Activated CD4-positive, alpha-beta memory T cell treated with anti-CD3 and anti-CD28 coated beads, Interleukin-2, amount 10 ng/mL, durations not matched to agents 7 days and 5 days (primary cell): ENCODE measurements at places on chromosomes 1 and 21.

DNA sequence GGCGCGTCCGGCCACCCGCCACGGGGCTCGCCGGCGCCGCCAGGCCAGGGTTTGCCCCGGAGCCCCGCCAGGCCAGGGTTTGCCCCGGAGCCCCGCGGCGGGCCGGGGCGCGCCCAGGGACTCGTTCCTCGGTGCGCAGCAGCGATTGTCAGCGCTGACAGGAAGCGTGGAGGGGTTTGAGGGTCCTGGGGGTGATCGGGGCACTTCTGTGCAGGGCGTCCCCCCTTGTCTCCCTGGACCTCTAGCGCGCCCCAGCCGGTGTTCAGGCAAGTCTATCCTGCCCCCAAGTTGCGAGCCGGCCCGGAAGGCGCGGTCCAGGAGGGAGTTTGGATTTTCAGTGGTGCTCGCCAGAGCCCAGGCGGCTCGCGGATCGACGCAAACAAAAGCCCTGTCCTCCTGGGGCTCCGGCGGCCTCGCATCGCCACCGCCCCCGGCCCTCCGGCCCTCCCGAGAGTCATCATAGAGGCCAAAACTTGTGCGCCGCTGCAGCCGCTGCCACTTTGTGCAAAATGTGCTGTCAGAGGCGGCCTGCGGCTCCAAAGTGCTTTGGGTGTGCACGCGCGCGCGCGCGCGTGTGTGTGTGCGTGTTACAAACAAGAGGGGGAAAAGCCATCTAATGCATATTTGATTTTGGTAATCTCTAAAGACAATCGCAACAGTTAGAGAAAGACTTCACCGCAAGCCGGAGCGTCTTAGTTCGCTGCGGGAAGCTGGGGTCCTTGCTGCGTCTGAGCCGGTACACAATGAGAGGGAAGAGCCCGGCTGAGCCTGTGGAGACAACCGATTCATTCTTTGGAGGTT is 1.0 kb downstream of the ROR1 start:
- DNase-seq = no peak
- H3K27me3 ChIP-seq = peaks cover 75% of the 10 kb centered on the region
- peaks cover 19% of the 10 kb centered on the region for H3K4me1 ChIP-seq
- no peaks in the 10 kb centered on the region for H3K36me3 ChIP-seq
- no peak overlapping the region for H3K27ac ChIP-seq

- H3K27me3 ChIP-seq = peaks cover 5% of the 10 kb centered on the region
- H3K27ac ChIP-seq = no peak overlapping the region
- H3K36me3 ChIP-seq = no peaks in the 10 kb centered on the region
- DNase-seq = no peak
- H3K4me1 ChIP-seq = peaks cover 14% of the 10 kb centered on the region
- no peak overlapping the region for H3K4me3 ChIP-seq
These were observed 97.0 kb upstream of the IRF2BP2 start for GRCh38 chr1:234706931-234707330.

DNA sequence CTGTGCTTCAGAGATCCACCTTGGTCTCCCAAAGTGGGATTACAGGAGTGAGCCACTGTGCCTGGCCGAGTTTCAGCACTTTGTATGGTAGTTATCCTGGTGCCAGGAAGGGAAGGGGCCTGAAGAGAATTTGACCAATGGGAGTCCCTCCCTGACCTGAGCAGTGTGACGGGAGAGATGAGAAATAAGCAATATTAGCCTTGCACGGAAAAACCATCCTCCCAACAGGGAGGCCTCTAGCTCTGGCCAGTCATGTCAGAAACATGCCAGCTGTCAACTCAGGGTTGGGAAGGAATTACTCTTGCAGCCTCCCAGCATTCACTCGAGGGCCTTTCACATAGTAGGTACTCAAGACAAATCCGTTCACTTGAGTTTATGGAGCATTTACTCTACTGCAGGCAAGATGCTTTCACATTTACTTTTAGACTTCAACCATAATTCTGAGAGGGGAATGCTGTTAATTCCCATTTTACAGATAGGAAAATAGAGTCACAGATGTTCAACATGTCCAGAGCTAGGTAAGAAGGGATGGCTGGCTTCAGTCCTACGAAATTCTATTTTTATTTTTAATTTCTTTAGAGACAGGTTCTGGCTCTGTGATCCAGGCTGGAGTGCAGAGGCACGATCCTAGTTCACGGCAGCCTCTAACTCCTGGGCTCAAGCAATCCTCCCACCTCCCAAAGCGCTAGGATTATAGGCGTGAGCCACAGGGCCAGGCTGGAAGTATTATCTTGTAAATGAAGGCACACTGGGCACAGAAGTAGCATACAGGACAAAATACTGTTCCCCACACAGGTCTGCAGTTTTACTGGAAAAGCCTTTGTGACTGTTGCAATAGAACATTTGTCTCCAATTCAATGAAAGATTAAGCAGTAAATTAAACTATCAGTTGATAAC is 3.2 kb upstream of the ATP13A2 start:
- peaks cover 22% of the 10 kb centered on the region for H3K36me3 ChIP-seq
- H3K4me3 ChIP-seq = no peak overlapping the region
- H3K4me1 ChIP-seq = peaks cover 42% of the 10 kb centered on the region
- no peak overlapping the region for H3K27ac ChIP-seq
- H3K27me3 ChIP-seq = peaks cover 9% of the 10 kb centered on the region
- DNase-seq = no peak

DNA sequence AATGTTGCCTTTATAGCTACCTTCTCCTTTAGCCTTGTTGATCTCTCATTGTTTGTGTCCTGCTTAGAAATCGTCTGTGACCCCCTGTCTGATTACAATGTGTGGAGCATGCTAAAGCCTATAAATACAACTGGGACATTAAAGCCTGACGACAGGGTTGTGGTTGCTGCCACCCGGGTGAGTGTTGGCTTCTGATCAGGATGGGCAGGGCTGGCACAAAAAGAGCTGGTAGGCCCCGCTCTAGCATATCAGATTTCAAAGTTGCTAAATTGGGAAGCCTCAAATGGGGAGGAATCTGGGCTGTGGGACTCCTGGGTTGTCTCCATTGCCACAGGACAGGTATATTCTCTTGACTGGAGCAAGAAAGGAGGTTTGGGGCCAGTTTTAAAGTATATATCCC is 8.4 kb downstream of the NCSTN start:
- DNase-seq = no peak
- no peaks in the 10 kb centered on the region for H3K27me3 ChIP-seq
- no peak overlapping the region for H3K4me3 ChIP-seq
- no peak overlapping the region for H3K27ac ChIP-seq
- H3K4me1 ChIP-seq = peaks cover 23% of the 10 kb centered on the region
- peaks cover 76% of the 10 kb centered on the region for H3K36me3 ChIP-seq

DNA sequence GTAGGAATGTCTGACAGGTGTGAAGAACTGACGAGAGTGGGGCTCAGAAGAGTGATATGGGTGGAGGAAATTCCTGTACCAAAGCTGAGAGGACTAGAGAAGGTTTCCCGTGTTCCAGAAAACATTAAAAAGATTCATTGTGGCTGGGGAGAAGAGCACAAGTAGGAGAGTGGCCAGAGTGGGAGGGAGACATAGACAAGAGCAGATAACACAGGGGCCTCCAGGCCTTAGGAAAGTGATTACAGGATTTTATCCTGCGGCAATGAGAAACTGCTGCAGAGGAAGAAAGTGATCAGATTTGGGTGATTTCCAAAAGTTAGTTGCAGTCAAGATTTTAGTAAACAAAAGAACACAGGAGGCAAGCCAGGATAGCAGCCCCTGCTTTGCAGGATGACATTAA is 7.9 kb downstream of the C8B start:
- DNase-seq = no peak
- no peaks in the 10 kb centered on the region for H3K36me3 ChIP-seq
- H3K4me3 ChIP-seq = no peak overlapping the region
- no peak overlapping the region for H3K27ac ChIP-seq

- no peaks in the 10 kb centered on the region for H3K27me3 ChIP-seq
- H3K4me1 ChIP-seq = peaks cover 8% of the 10 kb centered on the region
These were observed 28.7 kb upstream of the TRAPPC10 start for GRCh38 chr21:43983390-43983789.

DNA sequence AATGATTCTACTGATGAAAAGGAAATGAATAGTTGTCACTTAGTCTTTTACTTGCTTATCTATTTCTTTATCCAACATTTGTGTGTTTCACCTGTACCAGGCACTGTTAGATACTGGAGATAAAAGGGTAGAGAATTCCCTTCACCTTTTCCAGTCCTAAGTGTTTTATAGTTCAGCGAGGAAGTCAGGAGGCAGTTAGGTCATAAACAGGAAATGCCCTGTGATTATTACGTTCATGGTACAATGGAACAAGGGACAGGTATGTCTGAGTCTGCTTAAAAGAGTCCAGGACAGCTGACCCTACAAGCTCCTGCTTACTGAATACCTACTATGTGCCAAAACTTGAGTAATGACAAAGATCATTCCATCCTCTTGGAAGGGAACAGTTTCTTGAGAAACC is 77.8 kb downstream of the TNR start:
- no peak overlapping the region for H3K4me3 ChIP-seq
- no peaks in the 10 kb centered on the region for H3K36me3 ChIP-seq
- no peak for DNase-seq
- no peaks in the 10 kb centered on the region for H3K4me1 ChIP-seq

GRCh38 chr1:207088161-207088560 is 499 bp upstream of the C4BPB start:
- H3K27ac ChIP-seq = no peak overlapping the region
- no peak for DNase-seq
- H3K27me3 ChIP-seq = peaks cover 22% of the 10 kb centered on the region

GRCh38 chr1:177858332-177858821 is 111.5 kb downstream of the SEC16B start:
- no peak overlapping the region for H3K4me3 ChIP-seq
- H3K4me1 ChIP-seq = no peaks in the 10 kb centered on the region
- DNase-seq = no peak
- H3K27me3 ChIP-seq = no peaks in the 10 kb centered on the region
- H3K36me3 ChIP-seq = no peaks in the 10 kb centered on the region

DNA sequence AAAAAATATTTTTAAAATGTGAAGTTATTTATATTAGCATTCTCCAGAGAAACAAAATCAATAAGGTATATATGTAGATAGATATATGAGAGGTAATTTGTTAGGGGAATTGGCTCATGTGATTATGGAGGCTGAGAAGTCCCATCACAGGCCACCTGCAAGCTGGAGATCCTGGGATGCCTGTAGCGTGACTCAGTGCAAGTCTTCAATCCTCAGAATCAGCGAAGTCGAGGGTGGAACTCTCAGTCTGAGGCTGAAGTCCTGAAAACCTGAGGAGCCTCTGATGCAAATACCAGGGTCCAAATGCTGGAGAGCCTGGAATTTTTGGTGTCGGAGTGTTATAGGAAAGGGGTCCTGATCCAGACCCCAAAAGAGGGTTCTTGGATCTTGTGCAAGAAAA is 658.5 kb downstream of the USP25 start:
- DNase-seq = no peak
- no peak overlapping the region for H3K4me3 ChIP-seq
- H3K36me3 ChIP-seq = no peaks in the 10 kb centered on the region
- H3K27me3 ChIP-seq = no peaks in the 10 kb centered on the region
- no peak overlapping the region for H3K27ac ChIP-seq
- H3K4me1 ChIP-seq = no peaks in the 10 kb centered on the region

DNA sequence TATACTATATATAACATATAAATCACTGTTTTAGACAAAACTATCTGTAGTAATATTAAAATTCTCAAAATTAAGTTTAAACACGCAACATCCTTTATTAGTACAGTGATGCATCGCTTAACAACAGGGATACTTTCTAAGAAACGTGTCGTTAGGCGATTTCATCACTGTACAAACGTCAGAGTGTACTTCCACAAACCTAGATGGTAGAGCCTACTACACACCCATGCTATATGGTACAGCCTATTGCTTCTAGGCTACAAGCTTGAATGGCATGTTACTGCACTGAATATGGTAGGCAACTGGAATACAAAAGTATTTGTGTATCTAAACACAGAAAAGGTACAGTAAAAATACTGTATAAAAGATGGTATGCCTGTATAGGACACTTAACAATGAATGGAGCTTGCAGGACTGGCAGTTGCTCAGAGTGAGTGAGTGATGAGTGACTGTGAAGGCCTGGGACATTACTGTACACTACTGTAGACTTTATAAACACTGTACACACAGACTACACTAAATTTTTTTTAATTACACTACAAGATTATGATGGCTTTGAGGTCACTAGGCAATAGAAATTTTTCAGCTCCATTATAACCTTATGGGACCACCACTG is 10.5 kb downstream of the FOXJ3 start:
- H3K4me1 ChIP-seq = peaks cover 49% of the 10 kb centered on the region
- peaks cover 10% of the 10 kb centered on the region for H3K36me3 ChIP-seq
- no peak for DNase-seq
- H3K4me3 ChIP-seq = no peak overlapping the region
- no peak overlapping the region for H3K27ac ChIP-seq
- no peaks in the 10 kb centered on the region for H3K27me3 ChIP-seq

DNA sequence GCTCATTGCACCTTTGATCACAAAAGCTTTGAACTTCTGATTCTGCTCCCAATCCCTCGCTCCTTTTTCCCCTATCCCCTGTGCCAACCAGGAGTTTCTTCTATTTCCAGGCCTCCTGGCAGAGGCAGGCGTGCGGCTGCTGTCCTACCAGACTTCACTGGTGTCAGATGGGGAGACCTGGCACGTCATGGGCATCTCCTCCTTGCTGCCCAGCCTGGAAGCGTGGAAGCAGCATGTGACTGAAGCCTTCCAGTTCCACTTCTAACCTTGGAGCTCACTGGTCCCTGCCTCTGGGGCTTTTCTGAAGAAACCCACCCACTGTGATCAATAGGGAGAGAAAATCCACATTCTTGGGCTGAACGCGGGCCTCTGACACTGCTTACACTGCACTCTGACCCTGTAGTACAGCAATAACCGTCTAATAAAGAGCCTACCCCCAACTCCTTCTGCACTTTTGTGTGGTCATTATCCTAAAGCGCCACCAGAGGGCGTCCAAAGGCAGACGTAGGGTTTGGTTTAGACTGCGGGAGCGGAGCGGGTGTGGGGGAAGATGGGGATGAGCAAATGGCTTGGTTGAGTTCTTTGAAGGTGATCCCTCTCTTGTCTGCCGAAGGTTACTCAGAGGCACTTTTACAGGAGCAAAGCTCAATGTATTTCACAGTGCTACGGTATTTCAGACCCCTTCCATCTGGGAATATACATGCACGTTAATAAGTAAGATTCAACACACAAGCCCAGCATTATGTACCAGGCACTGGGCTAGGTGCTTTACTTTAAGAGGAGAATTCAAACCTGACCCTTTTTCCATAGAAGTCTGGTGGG is 24.7 kb downstream of the HMGCS2 start:
- no peak overlapping the region for H3K4me3 ChIP-seq
- H3K4me1 ChIP-seq = peaks cover 6% of the 10 kb centered on the region
- DNase-seq = peak; percentile 60
- H3K27ac ChIP-seq = no peak overlapping the region
- H3K36me3 ChIP-seq = peaks cover 16% of the 10 kb centered on the region

GRCh38 chr1:33599516-33600115 is 127.2 kb downstream of the ZSCAN20 start:
- DNase-seq = no peak
- no peaks in the 10 kb centered on the region for H3K4me1 ChIP-seq
- no peaks in the 10 kb centered on the region for H3K36me3 ChIP-seq
- no peak overlapping the region for H3K4me3 ChIP-seq

DNA sequence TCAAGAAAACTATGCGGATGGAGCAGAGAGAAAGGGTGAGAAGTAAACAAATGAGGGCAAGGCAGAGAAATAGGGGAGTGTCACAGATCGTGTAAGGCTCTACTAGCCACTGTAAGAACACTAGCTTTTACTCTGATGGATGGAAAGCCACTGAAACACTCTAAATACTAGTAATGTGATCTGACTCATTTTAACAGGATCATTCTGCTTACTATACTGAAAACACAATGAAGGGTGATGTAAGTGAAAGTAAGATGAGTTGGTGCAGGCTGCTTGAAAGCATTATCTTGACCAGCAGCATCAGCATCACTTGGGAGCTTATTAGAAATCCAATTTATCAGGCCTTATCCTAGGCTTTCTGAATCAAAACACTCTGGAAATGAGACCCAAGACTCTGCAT is 32.7 kb downstream of the TUT4 start:
- no peak overlapping the region for H3K4me3 ChIP-seq
- H3K4me1 ChIP-seq = peaks cover 30% of the 10 kb centered on the region
- H3K36me3 ChIP-seq = peaks cover 34% of the 10 kb centered on the region
- no peaks in the 10 kb centered on the region for H3K27me3 ChIP-seq
- peak overlapping the region; percentile 0 for H3K27ac ChIP-seq
